ENCODE measurements at places on chromosomes 4 and X.

DNA sequence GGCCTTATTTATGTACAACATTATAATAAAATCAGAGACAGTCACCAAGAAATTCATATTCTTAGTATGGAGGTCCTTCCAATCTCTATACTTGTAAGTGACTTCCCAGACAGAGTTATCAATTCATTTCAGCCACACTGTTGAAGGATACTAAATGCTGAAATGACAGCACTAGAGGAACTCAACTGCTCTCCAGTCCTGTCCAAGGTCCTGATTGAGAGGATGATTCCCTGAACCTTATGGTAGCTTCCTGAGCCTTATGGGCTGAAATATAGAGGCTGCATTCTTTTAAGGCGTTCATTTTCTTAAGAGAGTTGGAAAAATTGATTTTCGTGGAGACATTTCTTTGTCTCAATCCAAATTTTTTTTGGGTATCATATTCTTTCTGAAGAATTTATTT is 205.9 kb downstream of the TLL1 start:
- DNase-seq = no peak

DNA sequence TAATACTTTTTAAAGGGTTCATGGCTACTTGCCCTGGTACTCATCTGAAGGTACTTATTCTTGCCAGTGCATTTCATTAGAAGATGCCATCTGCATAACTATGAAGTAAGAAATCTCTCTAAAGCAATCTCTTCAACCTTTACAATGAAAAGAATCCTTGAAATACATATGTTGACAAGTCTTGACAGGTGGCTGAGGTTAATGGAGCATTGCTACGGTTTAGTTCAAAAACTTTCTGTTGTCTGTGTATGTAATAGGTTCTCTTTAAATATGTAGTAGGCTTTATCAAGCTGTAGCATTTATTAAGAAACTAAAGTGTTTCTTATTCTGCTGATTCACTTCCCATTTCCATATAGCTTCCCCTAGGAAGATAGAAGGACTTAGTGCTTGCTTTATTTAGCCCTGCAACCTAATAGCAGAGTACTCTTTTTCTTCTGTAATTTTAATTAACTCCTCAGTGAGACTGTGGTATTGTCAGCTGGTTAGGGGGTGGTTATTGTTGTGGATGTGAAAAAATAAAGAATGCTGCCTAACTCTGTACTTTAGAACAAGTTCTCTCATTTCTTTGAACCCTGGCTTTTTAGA is 39.3 kb downstream of the SLAIN2 start:
- DNase-seq = no peak

DNA sequence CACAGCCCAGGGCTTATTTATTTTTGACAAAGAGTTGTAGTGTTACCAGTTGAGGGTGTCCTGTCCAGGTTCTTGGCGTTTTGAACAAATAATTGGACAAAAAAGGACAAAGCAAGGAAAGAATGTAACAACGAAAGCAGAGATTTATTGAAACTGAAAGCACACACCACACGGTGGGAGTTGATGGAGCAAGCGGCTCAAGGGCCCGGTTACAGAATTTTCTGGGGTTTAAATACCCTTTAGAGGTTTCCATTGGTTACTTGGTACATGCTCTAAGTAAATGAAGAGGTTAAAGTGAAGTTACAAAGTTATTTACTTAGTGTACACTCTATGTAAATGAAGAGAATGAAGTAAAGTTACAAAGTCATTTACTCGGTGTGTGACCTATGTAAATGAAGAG is 27.8 kb upstream of the OPHN1 start:
- DNase-seq = no peak

DNA sequence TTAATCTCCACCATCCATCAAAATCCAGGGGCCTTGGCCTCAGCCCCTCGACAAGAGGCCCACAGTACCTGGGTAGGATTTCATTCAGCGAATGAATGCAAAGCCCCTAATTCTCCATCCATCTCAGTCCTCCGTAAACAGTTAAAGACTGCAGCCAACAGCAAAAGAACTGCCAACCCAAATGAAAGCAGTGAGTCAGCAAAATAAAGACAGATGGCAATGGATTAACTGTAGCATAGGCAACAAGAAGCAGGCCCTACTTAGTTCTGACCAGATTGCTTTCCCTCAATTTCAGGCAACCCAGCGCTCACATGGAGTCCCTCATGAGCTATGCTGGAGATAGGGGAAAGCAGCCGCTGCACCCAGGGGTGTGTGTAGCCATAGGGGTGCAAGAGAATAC is 21.4 kb downstream of the PLAC1 start:
- DNase-seq = no peak

DNA sequence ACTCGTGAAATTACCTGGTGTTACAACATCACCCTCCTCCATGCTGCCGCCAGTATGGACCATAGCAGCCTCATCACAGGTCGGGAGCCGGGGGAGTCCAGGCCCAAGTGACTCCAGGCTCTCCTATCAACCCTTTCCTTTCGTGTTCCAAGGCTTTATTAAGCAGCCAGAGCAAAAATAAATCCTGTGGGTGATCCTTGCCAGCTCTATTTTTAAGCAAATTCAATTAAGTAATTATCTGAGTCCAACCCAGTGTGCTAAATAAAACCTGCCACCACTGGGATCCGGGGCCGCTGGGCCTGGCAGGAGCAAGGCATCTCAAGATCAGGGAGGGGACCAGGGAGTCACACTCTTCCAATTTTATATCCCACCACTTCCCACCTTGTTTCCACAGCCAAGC is 80.7 kb upstream of the PRPS1 start:
- no peak for DNase-seq

- no peak for DNase-seq
These were observed 2.1 kb upstream of the IL9R start for GRCh38 chrX:155995321-155995875.
